ENCODE measurements at places on chromosomes 4 and X.

DNA sequence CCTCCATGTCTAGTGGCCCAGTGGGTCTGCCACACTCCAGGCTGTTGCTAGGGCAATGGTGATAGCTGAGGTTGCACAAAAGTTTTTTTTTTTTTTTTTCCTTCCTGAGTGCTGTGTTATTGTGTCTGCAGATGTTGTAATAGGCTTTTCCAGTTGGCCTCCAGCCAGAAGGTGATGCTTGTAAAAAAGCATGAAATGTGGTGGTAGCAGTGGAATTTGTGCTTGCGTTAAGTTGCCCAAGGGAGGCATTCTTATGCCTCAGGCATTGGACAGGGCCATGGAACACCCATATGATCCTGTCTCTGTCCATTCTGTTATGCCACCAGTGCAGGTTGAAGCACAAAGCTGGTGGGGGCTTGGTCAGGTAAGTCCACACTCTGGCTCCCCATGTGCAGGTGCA is 660.5 kb upstream of the SPANXN1 start:
- DNase-seq = no peak

- no peak for DNase-seq
Measured at GRCh38 chr4:113553082-113553481, 208.5 kb downstream of the CAMK2D start.

GRCh38 chr4:96974295-96974694 is 1134.4 kb downstream of the PDHA2 start:
- DNase-seq = no peak

GRCh38 chrX:20317873-20318272 is 51.2 kb upstream of the RPS6KA3 start:
- no peak for DNase-seq

- no peak for DNase-seq
Measured at GRCh38 chrX:132483488-132483887, 5.3 kb downstream of the MBNL3 start.

- no peak for DNase-seq
Measured at GRCh38 chr4:78520808-78521226, 30.8 kb upstream of the ANXA3 start.

DNA sequence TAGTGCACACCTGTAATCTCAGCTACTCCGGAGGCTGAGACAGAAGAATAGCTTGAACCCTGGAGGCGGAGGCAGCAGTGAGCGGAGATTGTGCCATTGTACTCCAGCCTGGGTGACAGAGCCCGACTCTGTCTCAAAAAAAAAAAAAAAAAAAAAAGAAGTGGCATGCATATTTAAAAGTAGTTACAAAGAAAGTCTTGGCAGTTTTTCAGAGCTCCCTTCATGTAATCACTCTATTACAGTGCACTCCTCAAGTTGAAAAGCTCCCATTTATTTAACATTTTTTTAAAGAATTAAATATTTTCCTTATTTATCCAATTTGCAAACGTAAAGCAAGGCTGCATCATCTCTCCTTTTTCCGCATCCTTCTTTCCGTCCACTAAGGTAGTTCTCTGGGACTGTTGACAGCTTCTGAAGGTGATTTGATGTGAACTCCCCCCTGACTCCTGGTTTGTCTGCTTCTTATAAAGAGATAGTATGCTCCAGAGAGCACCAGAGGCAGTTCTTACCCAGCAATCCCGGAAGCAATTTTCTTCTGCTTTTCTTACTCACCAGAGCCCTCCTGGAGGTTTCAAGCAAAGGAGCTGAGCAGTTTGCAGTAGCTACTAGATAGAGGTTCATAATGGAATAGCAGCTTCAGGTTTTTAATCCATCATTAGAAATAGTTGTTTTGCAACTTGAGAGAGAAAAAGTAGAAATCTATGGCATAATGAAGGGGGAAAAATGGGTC is 151.0 kb downstream of the PALLD start:
- no peak for DNase-seq

DNA sequence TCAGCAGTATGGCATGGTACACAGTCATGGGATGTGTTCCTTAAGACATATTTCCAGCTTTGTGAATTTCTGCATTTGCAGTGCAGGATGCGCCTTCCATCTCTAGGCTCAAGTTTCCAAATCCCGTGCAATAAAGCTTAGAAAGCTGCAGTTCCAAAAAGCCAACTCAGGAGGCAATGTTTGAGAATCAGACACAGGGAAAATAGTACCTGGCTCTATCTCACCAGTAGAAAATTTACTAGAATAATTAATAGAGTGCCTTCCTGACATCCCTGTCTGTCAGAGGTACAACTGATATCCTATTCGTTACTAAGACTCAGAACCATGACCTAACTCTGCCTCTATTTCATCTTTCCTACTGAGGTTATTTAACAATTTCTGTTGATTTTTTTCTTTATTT is 1333.0 kb downstream of the PCDH19 start:
- no peak for DNase-seq

GRCh38 chr4:25941457-25942221 is 27.6 kb downstream of the SMIM20 start:
- DNase-seq = no peak

DNA sequence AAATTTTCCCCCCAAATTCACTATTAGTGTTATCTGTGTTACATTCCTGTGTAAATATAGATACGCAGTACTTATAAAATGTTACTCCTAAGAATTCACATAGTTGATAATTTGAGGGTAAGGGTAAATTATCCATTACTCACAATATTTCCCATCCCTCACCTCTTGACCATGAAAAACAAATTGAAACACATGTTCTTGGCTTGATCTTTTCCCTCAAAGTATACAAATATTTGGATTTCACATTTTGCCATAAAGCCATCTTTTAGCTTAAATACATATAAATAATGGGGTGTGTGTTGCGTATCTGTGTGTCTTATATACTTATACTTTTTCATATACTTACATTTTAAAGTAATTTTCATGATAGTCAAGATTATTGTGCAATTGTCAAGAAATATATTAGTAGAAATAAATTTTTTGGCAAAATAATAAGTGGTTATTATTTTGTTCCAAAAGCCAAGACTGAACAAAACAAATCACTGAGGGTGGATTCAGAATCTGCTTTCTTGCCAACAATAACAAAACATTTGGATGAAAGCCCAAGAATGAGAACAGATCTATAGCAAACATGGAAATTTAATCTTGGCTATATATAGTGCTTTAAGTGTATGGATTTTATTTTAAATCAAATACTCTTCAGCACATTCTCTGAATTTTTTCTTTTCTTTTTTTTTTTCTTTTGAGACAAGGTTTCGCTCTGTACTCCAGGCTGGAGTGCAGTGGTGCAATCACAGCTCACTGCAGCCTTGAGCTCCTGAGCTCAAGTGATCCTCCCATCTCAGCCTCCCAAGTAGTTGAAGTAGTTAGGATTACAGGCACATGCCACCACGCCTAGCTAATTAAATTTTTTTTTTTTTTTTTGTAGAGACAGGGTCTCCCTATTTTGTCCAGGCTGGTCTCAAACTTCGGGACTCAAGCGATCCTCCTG is 48.5 kb upstream of the PRSS48 start:
- no peak for DNase-seq

GRCh38 chr4:140103676-140104075 is 50.3 kb downstream of the MAML3 start:
- DNase-seq = peak; percentile 17

DNA sequence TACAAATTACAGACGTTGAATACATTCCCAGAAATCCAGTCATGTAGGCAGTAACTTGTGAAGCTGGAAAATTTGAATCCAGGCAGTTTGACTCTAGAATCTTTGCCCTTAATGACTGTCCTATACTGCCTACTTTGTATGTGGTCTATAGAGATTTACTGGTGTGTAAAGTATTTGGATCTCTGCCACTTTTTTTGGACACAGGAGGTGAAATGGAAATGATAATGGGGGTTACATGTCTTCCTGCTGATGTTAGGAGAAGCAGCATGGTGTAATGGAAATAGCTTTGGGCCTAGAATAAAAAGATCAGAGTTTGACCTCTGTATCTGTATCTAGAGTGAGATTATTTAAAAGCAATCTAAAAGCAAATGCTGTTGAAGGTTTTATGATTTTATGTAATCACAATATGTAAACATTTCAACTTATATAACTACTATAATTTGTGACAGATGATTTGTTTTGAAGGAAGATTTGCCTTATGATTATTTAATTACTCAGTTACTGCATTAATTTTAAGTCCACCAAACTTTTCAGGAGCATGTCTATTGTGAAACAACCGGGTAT is 3.3 kb downstream of the COL4A5 start:
- no peak for DNase-seq

DNA sequence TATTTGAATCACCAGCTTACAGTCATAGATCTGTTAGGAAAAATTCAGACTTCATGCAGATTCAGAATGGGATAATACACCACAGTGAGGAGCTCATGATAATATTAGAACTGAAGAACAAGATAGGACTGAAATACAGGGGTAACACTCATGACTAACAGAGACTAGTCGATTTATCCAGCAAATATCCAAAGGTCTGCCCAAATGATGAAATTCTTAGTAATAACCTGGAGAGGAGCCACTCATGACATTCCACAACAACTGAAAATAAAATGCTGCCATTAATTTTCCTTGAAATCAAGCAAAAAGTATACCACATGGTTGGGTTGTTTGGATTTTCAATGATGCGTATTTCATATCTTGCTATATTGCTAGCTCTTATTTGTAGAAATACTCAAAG is 903.7 kb upstream of the ADGRL3 start:
- no peak for DNase-seq

DNA sequence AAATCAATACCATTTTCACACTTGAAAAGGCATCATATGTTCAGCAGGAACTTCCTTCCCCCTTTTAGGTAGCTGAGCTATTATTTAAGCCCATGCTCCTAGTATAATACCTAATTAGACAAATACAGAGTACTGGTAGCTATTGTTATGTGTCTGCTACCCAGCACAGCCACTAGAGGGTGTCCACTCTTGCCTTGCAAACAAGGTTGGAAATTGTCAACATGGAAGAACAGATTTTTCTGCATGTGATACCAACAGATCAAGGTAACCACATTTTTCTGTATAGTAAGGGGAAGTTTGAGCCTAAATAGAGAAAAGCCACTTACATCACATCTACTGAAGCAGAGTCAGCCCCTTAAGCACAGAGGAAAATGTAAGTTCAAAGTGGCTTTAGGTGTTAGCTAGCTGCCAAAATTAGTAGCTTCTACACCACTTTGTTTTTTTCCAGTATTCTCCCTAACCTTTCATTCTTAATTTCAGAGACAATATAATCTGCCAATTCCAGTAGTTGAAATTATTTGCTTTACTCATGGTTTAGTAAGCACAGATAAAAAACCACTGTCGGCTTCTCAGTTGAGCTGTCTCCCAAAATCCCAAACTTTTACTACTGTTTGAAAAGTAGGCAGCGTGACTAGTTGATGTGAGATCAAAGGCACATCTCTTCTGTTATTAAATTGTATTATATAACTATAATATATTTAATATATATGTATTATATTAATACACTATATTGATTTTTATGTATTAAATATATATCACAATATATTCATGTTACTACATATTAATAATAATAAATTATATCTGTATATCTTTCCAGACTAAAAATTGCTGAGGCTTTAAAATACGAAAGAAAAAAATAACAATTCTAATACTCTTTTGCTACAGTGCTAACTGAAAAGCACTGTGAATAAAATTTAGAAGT is 38.2 kb downstream of the EDNRA start:
- peak; percentile 38 for DNase-seq

DNA sequence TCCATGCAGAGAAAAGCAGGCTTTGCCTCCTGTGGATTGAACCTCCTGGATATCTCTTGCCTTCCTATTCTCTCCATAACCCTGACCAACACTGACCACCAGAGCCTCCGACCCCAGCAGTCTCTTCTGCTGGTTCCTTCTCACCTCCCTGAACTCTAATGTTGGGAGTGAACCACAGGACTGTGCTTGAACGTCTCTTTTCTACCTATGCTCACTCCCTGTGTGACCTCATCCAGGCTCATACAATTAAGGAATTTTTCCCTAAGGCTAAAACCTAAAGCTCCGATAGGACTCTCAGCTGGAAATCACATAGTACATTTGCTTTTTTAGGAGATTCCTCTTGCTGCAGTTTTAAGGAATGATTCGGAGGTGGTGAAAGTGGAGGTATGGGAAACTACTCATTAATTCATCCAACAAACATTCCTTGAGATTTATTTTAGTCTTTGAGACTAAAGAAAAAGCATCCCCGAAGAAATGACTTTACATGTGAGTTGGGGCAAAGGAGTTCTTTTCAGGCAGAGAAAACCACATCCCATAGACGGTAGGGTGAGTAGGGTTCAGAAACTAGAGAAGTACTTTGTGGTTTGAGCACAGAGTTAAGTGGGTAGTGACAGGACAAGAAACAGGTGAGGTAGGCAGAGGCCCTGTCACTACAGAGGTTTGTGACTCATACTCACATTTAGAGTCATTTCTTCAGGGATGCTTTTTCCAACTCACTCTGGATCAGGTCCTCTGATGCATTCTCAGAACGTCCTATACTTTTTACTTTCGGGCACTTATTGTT is 30.8 kb downstream of the NDNF start:
- no peak for DNase-seq

DNA sequence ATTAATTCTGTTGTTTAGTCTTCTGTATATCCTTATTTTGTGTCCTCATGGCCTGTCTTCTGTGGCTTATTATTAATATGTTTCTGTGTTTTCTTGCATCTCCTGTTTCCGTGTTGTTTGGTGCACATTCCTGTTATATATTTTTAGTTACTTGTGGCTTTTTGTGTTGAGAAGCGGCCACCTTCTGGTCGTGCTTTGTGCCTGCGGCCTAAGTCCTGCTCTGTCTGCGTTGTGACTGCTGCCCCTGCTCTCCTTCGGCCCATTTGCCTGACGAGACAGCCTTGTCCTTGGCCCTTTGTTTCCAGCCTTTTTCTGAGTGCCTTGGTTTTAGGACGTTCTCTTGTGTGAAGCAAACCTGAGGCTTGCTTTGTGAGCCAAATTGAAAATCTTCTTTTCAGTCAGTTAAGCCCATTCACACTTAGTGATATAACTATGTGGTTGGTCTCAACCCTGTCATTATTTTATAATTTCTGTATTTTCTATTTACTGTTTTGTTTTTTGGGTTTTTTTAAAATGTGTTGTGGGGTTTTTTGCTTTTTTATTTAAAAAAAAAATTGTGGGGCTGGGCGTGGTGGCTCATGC is 43.8 kb downstream of the TNIP2 start:
- no peak for DNase-seq

GRCh38 chrX:139932073-139932900 is 566 bp downstream of the ATP11C start:
- DNase-seq = peak; percentile 39

DNA sequence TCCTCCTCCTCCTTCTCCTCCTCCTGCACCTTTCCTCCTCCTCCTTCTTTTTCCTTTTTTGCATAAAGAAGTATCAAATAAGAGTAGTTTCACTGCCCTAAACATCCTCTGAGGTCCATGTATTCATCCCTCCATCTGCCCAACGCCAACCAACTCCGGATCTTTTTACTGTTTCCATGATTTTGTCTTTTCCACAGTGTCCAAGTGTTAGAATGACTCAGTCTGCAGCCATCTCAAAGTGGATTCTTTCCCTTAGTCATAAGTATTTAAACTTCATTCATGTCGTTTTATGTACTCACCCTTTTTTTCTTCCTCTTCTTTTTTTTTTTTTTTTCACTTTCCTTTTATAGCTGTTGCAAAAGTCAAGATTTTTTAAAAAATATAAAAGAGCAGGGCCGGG is 12.9 kb downstream of the CSF2RA start:
- no peak for DNase-seq

Data from activated CD4-positive, alpha-beta T cell treated with anti-CD3 and anti-CD28 coated beads, Interleukin-2, amount 50 U/mL, for 1 hour (primary cell).